ENCODE measurements at places on chromosomes 3 and 15.

DNA sequence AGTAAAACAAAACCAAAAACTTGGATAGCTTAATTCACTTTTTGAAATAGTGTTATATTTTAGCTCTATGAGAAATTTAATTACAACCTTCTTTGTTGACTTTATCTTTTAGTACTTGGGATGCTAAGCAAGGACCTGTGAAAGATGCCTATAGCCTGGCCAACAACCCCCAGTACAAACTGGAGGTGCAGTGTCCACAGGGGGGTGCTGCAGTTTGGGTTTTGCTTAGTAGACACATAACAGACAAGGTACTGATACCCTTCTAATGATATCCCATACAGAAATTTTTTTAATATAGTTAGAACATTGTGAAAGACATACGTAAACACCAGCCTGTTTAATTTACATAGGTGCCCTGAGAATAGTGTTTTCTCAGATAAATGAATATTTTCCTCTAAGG, 35.3 kb downstream of the CAPN7 start:
- DNase-seq, result no peak

DNA sequence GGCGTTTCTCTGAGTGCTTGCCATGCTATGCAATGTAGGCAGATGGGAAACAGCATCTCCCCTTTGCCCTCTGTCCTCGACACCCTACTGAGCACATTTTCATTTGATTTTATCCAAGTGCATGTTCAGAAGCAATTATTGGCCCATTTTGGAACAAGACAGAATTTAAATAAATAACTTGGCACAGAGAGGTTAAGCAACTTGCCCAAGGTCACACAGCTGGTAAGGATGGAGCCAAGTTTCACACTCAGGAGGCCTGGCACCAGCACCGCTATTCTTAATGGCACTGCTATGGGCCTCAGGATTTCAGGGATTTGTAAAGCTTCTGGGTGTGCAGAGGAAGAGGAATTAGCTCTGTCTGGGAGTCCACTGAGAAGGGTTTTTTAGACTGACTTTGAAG, 2.5 kb upstream of the GRIP2 start:
- no peak for DNase-seq

GRCh38 chr3:48430708-48431101, 819 bp upstream of the PLXNB1 start:
- no peak for DNase-seq

- DNase-seq, result no peak
Measured at GRCh38 chr3:40754994-40755393, 230.2 kb downstream of the ZNF621 start.

GRCh38 chr3:11632966-11633365, 10.7 kb downstream of the VGLL4 start:
- DNase-seq, result no peak

DNA sequence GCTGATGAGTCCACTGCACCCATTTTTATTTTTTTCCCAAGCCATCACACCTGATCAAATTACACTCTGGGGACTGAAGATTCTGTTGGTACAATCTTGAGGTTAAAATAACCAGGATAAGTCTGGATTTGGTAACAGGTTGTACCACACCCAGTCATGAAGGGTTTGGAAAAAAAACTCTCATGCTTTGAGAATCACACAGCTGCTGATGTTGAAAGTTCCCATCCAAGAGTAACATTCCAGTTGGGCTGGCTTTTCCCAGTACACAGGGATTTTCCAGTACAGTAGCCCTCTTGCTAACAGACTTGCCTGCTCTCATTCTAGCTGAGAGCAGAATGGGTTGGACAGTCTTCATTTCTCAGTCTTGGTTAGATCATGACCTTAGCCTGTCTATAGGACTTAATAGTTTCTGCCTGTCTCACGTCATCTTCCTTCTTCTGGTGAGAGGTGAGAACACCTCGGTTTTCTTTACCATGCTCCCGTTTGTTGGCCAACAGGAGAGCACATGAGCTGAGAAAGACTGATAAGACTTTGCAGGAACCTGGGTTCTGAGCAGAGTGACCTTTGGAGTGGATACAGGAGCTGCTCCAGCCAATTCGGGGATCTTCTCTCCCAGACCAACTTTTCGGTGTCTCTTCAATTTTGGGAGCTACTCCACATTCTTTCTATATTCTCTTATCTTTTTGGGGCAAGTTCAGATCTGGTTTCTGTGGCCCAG, 300.1 kb upstream of the LYSMD4 start:
- no peak for DNase-seq

DNA sequence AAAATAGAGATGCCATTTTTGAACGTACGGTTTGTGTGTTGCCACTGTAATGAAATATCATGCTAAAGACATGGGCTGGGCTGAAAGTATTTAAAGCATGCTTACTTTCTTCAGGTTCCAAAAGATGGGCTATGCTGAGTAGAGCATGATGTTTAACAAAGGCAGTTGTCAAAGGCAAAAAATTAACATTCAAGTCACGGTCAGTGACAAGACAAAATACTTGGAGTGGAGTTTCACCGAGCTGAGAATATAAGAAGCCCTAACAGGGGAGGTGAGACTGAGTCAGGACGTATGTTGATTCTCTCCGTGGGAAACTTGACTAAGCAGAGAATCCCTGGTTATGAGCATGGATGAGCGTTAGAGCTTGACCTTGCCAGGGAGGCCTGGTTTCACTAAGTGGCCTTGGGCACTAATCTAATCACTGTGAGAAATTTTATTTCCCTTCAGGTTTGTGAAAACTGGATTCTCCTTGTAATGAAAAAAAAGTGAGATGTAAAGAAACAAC, 218.2 kb upstream of the ADAMTS9 start:
- no peak for DNase-seq

DNA sequence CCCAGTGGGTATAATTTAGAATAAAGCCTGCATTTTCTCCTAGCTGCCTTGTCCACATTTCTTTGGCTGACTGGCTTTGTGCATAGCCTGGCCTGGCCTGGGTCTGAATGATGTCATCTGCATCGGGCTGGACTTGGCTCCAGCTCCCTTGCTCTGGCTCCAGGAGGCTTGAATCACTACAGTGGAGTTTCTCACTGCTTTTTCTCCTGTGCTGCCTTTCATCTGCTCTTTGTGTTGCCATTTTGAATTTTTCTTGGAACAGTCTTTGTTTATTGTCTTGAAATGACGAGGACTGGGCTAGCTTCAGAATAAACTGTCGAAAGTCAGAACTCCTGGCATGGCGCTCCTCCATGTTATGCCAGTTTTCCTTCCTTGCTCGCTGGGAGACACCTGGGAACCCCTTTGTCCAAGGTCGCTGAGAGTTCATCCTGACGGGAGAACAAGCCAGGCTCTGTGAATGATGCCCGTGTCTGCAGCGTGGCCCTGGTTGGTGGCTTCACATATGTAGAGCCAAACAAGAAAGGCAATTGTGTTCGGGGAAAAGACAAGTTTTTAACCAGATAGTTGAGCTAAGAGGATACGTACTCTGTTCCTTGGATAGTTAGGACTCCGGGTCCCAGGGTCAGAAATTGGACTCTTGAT, 258.9 kb downstream of the PDZRN3 start:
- no peak for DNase-seq

GRCh38 chr3:151327571-151328198, 1.7 kb downstream of the P2RY13 start:
- no peak for DNase-seq

GRCh38 chr3:38313695-38314094, 31.6 kb downstream of the SLC22A14 start:
- no peak for DNase-seq

GRCh38 chr3:160018959-160019358, 30.3 kb downstream of the IL12A start:
- no peak for DNase-seq

DNA sequence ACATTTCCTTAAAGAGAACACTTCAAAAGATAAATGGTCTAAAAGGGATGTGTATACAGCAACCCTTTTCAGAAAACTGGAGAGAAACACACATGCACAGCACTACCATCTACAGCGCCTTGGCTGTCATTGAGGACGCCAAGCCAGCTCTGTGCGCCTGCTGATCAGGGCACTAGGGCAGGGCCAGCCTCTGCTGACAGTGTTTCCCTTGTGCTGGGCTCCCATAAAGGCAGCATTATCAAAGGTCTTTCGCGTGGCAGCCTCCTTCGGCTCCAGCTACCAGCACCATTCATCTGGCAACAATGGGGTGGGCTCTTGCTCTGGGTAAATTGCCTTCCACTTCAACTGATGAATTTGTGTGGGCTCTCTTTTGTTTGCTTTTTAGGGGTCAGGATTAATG, 53.4 kb downstream of the LDHAL6B start:
- DNase-seq, result no peak

DNA sequence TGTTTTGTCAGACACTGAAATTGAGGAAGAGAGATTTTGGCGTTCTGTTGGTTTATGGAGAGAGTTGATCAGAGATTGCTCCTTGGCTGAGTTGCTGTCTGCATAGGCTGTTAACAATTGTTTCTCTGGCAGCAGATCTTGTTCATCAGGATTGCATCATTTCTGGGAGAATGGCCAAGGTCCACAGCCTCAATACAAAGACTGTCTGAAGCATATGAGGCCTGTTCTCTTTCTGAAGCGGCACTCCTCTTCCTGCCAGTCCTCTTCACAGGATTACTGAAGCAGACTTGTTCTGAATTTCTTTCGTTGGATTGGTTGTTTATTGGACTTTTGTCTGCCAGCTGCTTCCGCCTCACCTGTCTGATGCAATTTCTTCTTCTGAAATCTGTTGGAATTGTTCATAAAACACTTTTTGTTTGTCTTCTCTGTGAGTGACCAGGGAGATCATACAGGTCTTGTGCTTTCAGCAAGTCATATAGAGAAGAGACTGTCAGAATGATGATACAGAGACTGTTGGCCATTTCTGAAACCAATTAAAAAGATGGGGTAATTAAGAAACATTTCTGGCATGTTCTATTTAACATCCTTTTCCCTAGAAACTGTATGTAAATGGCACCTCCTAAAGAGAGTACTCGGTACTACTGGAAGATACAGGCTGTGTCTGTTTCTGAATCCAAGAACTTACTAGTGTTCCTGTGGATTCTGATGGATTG, 25.5 kb downstream of the SETD5 start:
- peak; percentile 83 for DNase-seq

GRCh38 chr3:194492001-194492400, 5.2 kb upstream of the ATP13A3 start:
- no peak for DNase-seq

- peak; percentile 53 for DNase-seq
Measured at GRCh38 chr15:39586387-39587095, 5.7 kb downstream of the THBS1 start.

Data from keratinocyte (primary cell).